ENCODE measurements at places on chromosomes 4 and X.

GRCh38 chr4:182231080-182231479 lies 12.1 kb upstream of the TENM3 start:
- no peak overlapping the region for H3K27ac ChIP-seq
- no peaks in the 10 kb centered on the region for H3K27me3 ChIP-seq
- H3K36me3 ChIP-seq, result no peaks in the 10 kb centered on the region
- H3K4me1 ChIP-seq, result no peaks in the 10 kb centered on the region
- no peak overlapping the region for H3K4me3 ChIP-seq

- no peaks in the 10 kb centered on the region for H3K36me3 ChIP-seq
- no peaks in the 10 kb centered on the region for H3K4me1 ChIP-seq
- H3K4me3 ChIP-seq, result no peak overlapping the region
These were observed 743.5 kb upstream of the MAGEB2 start for GRCh38 chrX:29471829-29472228.

DNA sequence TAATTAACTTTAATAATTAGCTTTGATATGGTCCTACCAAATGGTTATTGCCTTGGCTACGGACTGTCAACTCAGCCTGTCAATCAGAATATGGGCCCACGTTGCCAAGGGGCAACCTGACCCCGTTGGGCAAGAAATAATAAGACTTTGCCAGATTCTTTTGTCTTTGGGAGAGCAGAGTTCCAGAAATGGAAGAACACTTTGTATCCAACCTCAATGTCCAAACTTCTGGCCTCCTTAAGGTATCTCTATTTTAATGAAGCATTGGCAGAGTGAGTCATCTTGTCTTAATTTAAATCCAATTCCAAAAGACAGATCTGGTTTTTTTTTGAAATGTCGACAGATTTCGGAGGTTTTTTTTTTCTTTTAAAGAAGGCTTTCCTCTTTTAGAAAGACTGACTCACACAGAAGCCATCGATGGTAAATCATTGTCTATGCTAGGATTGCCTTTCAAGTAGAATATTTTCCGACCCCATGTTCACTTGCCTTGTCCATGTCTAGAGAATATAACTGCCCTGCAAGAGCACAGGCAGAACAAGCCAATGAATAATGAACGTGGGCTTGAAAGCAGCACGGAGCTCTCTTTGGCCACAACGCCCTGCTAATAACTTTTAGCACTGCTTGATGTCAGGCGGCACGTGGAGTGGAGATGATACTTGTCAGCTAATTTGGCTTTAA lies 190.3 kb upstream of the GATB start:
- no peak overlapping the region for H3K27ac ChIP-seq
- H3K4me3 ChIP-seq, result no peak overlapping the region
- DNase-seq, result no peak
- H3K36me3 ChIP-seq, result no peaks in the 10 kb centered on the region
- H3K4me1 ChIP-seq, result no peaks in the 10 kb centered on the region

GRCh38 chr4:12399781-12400180 lies 971.1 kb upstream of the HS3ST1 start:
- no peak overlapping the region for H3K4me3 ChIP-seq
- H3K27ac ChIP-seq, result no peak overlapping the region

GRCh38 chr4:168825975-168826374 lies 184.1 kb downstream of the CBR4 start:
- H3K4me3 ChIP-seq, result no peak overlapping the region
- no peaks in the 10 kb centered on the region for H3K4me1 ChIP-seq
- H3K27ac ChIP-seq, result no peak overlapping the region
- no peaks in the 10 kb centered on the region for H3K36me3 ChIP-seq

DNA sequence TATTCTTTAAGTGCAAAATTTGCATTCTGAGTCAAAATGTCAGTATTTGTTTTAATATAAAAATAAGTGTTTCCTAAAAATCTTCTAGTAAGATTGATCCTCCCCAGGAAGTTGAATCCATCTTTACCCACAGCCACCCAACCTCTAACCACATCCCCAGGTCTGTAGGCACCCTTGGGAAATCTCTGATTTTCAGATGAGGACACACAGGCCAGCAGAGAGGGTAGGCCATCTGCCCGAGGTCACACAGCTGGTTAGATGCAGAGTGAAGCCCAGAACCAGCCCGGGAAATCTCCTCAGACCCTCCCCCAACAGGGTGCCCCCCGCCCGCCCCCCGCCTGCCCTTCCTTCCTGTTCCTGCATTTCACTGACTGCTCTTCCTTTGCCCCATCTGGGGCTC lies 277.5 kb downstream of the FBXW7 start:
- no peaks in the 10 kb centered on the region for H3K27me3 ChIP-seq
- no peak overlapping the region for H3K4me3 ChIP-seq
- peak; percentile 86 for DNase-seq

DNA sequence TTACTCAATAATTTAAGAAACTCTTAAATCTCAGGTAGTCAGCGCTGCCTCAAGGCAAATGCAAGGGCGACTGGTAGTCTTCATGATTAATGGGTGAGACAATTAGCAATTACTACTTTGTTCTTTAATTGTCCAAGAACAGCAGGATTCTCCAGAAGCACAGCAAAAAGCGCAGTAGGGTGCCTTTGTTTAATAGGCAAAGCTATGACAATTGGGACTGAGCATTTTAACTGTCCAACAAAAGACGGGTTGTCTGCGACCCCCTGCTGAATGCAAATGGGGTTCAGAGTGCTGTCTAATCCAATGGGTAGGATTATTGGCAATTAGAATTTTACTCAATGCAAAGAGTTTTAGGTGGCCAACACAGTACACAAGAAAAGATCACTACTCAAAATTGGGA lies 286.1 kb downstream of the CHIC1 start:
- H3K4me3 ChIP-seq, result no peak overlapping the region
- DNase-seq, result no peak
- no peaks in the 10 kb centered on the region for H3K27me3 ChIP-seq
- no peaks in the 10 kb centered on the region for H3K36me3 ChIP-seq

DNA sequence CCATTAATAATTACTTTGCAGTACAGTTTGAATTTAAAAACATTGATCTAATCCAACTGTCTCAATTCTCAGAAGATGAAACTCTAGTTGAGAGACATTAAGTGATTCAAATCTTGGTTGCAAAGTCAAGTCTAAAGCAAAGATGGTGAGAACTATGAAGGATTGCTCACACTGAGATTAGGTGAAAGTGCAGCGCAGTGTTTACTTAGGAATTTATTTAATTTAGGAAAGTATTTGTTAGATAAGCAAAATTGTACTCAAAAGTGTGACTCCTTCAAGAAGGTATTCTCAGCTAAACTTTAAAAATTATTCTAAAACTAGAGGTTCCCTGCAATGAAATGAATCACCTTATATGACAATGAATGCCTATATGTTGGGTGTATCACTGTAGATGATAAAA lies 454.9 kb downstream of the PDGFC start:
- H3K4me1 ChIP-seq, result no peaks in the 10 kb centered on the region
- DNase-seq, result no peak
- H3K27me3 ChIP-seq, result no peaks in the 10 kb centered on the region

DNA sequence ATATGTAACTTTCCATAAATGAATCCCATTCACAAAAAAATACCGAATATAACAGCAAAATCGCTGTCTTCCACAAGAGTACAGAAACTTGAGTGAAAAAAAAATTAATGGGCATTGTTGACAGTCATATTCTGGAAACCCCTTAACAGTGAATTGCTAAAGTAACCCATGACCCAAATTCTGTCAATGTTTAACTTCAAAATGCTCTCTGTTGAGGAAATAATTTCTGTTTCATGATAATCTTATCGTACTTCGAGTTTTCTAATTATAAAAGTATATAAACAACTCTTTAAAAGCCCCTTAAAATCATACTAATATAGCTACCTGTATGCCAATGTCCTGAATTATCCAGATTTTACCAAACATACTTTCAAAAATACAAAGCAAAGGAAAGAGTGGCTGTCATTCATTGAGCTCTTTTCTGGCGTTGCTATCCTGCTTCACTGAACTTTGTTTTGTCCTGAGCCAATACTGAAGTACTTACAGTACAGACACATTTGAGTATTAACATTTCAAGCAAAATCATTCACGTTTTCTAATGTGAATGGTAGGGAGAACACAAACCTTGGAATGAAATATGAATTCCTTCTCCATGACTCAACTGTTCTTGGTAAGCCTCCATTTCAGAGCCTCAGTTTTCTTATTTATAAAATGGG lies 2.4 kb downstream of the XAGE3 start:
- no peaks in the 10 kb centered on the region for H3K36me3 ChIP-seq
- H3K4me1 ChIP-seq, result no peaks in the 10 kb centered on the region
- no peak overlapping the region for H3K27ac ChIP-seq

GRCh38 chr4:11019451-11020240 lies 335.1 kb upstream of the CLNK start:
- DNase-seq, result no peak
- H3K27me3 ChIP-seq, result no peaks in the 10 kb centered on the region
- no peaks in the 10 kb centered on the region for H3K36me3 ChIP-seq

- H3K4me3 ChIP-seq, result no peak overlapping the region
- no peaks in the 10 kb centered on the region for H3K36me3 ChIP-seq
- peak; percentile 44 for DNase-seq
- no peaks in the 10 kb centered on the region for H3K4me1 ChIP-seq
These were observed 517.0 kb upstream of the EPHA5 start for GRCh38 chr4:66187175-66187720.

GRCh38 chr4:53234111-53234510 lies 131.8 kb downstream of the SCFD2 start:
- no peaks in the 10 kb centered on the region for H3K27me3 ChIP-seq
- no peaks in the 10 kb centered on the region for H3K4me1 ChIP-seq
- H3K36me3 ChIP-seq, result no peaks in the 10 kb centered on the region
- H3K27ac ChIP-seq, result no peak overlapping the region
- DNase-seq, result no peak

Measured in DND-41 (cell line).